ENCODE measurements at places on chromosomes 6 and 20.

- no peak for DNase-seq
These were observed 414.2 kb upstream of the SPTLC3 start for GRCh38 chr20:12594410-12595088.

DNA sequence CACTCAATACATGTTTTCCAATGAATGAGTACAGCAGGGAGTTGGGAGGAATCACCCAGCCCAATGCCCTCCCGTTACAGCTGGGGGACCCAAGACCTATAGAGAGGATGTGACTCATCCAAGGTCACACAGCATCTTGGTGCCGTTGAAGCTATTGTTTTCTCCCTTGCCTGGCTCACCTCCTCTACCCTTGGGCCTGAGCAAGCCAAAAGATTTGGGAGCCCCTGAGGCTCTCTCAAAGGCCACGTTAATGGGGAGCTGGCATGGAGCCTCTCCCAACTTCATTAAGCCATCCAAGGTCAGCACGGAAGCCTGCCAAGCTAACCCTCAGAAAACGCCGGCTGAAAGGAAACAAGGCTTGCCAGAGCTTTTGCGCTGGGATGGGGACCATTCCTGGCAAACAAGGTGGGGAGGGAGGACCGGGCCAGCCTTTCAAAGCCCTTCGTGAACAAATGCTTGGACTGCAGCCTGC, 30.4 kb downstream of the KCNB1 start:
- no peak for DNase-seq

DNA sequence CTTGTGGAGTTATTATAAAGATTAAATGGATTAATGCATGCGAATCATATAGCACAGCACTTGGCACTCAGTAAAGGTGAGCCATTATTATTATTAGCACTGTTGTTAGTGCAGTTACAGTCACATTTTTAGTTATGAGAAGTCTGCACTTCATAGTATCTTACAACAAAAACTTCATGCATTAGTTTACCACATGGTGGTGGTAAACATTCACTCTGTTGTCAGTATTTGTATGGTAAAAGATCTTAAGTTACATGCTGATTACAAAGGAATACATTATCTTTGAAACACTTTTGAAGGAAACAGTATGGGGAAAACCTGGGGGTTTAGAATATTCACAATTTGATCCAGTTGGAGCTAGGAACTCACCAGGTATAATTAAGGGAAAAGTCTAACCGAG, 20.8 kb downstream of the TMEM14A start:
- DNase-seq, result no peak

GRCh38 chr20:62623488-62624324, 18.6 kb upstream of the SLCO4A1 start:
- peak; percentile 98 for DNase-seq
